ENCODE measurements at places on chromosomes 1 and 21. TPM values are rescaled to one million over a fixed set of nuclear protein-coding genes. Genes with fewer than 3 reads are reported as not detected.
A peak's percentile ranks its signal among the peaks of the same experiment; 100 is the strongest.

DNA sequence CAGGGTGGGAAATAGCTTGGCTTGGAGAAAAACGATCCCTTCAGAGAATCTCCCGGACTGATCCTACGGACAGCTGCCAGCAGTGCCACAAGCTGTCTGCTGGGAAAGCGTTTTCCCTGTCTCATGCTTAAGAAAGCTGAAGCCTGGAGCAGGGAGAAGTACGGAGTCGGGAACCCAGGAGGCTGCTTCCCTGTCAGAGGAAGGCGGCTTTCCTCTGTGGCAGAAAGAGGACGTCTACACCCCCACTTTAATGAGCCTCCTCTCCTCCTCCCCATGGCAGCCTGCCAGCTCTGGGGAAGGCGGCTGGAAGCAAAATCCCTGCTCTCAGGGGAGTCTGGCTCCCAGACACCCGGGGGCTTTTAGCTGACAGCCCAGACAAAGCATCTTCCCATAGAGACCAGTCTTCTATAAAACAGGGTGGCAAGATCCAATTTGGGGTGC is 7.3 kb downstream of the KIF21B start:
- no peak for DNase-seq

DNA sequence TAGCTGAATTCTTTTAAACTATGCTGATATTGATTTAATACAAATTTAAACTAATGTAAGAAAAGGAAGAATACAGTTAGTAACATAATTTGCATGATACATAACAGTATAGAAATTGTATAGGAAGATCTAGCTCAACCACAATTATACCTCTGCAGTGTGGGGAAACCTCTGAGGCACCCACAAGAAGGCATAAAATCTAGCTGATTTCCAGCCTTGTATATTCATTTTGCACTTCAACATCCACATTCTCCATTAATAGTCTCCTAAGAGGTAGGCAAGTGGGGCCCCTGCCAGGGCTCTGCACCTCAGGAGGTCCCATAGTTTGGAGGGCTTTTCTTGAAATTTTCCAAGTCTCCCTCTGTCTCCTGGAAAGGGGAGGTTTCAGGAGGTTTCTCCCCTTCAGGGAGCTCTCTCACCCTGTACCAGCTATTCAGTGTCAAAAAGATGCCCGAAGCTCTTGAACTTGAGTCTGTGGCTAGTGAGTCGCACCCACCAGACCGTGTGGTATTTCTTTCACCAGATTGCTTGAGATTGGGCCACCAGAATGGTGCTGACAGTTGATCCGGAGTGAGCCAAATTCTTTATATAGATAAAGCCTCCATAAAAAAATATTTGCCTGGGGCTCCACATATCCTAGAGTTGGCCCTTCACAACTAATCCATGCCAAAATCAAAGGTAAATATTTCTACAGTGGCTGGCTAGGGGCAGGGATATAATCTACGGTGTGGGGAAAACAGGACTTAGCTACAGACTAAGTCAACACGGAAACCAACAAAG is 108.2 kb downstream of the TIAM1 start:
- no peak for DNase-seq

DNA sequence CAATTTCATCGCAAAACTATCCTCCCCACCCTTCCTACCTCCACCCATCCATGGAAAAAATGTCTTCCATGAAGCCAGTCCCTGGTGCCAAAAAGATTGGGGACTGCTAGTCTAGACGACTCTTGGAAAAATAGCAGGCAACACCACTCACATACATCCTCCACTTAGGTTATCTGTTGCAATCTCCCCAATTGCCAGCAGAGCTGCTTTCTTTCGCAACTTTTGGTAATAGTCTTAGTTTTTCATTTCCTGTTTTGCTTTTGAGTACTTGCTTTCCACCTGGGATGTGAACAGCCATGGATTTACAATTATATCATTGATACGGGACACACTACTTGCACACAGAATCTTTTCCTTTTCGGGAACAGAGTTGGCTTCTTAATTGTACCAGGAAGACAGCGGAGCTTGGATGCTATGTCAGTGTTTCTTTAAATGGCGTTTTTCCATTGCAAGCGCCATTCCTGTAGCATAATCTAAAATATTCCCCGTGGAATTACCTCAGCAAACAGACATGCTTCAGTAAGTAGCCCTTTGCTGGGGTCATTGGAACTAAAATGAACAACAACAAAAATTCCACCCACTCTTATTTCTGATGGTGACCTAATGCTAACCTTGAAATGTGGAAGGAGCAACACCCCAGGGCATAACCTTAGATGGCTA is 183.3 kb upstream of the ADGRL2 start:
- no peak for DNase-seq

DNA sequence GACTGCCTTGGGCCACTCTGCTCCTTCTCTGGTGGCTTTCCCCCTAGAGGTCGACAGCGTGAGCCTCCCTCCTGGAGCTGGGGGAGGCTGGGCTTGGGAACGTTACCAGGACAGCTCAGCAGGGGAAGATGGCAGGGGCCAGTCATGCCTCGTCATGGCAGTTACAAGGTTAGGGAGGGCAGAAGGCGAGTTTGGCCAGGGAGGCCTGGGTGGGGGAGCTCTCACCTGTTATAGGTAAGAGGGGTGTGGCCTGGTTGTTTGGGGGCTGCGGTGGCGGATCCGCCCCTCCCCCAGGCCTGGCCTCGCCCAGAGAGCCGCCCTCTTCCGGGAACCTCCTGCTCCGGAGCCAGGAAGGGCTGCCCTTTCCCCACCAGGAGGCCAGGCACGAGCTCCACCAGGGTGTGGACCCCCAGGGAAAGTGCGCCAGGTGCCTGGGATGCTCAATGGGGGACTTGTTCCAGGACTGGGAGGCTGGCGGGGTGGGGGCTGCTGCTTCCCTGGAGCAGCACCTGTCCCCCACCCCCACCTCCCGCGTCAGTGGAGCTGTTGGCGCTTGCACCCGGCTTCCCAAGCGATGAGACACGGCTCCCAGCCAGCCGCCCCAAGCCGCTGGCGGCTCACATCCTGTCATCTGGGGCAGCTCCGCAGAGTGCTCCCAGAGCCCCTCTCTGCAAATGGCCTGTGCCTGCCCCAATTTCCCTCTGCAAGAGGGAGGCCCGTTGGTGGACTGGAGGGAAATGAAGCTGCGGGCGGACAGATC is 23.6 kb upstream of the PKP1 start:
- DNase-seq, result peak; percentile 43

Gene SGIP1
- total RNA-seq, result 38.4 TPM

Gene GUCA2A
- total RNA-seq, result not detected

Gene RNASEL
- 7.6 TPM for total RNA-seq

Measured in prostate gland (tissue), 2 donors.